Stimulated activated CD8-positive, alpha-beta memory T cell treated with anti-CD3 and anti-CD28 coated beads, Interleukin-7, amount 100 ng/mL, for 4 hours (primary cell): ENCODE measurements at places on chromosomes 7 and 10.

DNA sequence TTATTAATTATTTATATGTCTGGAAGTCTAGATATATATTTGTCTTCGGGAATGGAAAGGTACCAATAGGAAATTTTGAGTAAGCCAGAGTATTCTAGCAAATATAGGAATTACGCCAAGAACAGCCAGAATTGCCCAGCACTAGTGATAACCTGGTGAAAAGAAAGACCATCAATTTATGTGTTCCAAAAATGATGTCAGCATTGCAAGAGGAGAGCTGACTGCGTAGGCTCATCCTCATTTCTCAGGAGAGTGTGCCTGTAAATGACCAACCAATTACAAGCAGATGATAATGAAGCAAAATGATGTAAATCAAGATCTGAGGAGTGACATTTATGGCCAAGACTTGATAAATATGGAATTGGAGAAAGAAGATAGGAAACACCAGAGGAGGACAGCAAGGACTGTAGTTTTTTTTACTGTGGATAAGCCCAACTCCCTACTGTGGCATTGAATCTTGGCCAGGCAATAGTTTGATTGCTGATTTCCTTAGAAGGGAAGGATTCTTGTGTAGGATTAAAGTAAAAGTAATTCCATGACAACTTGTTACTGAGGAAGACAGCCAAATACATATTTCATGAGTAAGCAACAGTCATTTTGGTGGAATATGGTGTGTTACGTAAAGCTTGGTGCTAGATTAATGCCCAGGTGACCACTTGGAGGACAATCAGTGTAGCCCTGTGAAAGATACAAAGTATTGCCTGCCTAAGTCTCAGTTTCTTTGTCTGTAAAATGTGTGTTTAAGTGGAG lies 590.8 kb downstream of the AUTS2 start:
- DNase-seq, result no peak

DNA sequence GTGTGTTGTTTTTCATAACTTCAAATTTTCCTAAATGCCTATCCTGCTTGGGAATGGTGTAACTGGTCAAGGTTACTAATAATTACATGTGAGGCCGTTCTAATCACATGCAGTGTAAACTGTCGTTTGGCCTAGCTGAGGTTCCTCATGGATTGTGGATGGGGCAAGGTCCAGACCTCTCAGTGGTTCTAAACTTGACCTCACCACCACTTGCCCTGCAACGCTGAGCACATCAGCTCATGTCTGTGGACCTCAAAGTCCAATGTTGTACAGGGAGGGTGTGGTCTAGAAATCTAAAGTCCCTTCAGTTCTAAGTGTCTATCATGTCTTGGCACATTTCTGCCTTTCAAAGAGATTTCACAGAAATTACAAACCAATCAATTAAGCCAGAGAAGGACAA lies 15.6 kb downstream of the RBP3 start:
- DNase-seq, result no peak

DNA sequence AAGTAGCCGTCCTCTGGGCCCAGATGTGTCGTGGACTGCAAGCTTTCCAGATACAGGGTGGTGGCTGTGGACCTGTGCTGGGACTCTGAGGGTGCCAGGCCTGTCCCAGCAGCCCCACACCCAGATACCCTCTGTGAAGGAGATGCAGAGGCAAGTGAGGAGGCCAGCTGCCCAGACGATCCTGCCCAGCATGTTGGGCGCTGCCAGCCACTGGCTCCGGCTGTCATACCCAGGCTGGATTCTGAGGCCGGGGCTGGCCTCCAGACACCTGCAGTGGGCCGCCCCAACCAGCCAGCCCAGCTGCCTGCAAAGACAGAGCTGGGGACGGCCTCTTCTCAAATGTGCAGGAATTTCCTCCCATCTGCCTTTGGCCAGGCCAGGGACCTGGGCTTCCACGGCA lies 39.1 kb upstream of the EBF3 start:
- no peak for DNase-seq

DNA sequence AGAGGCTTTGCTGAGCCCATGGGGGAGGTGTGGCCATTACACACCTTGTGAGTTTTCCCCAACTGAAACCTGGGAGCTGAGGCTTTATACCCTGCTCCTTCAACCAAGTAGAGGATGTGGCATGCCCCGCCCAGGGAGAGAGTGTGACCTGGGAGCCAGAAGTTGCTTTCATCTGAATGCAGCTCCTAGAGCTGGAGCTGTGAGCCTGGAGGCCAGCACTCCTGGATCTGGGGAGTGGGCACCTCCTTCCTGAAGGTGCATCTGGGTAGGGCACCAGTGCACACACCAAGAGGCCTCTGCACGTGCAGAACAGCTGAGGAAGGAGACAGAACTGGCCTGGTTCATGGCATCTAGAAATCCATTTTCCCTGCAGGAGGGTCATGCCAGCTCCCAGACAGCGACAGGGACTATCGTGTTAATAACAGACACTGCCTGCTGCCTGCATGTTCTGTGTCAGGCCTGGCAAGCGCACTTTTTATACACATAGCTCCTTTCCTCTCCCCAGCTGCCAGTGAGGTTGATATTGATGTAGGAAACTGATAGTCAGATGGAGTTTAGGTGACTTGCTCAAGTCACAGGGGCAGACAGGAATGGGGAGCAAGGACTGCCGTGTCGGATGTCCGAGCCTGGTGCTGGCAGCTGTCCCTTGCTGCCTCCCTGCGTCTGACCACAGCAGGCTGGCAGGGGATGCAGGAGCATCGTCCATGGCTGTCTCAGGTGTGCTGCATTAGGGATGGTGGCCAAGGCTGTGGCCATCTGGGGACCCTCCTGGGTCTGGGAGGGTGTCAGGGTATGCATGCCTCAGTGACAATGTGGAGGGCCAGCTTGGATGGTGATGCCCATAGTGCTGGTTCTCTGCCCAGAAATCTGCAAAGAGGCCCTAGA lies 189.9 kb upstream of the CXCL12 start:
- DNase-seq, result no peak

DNA sequence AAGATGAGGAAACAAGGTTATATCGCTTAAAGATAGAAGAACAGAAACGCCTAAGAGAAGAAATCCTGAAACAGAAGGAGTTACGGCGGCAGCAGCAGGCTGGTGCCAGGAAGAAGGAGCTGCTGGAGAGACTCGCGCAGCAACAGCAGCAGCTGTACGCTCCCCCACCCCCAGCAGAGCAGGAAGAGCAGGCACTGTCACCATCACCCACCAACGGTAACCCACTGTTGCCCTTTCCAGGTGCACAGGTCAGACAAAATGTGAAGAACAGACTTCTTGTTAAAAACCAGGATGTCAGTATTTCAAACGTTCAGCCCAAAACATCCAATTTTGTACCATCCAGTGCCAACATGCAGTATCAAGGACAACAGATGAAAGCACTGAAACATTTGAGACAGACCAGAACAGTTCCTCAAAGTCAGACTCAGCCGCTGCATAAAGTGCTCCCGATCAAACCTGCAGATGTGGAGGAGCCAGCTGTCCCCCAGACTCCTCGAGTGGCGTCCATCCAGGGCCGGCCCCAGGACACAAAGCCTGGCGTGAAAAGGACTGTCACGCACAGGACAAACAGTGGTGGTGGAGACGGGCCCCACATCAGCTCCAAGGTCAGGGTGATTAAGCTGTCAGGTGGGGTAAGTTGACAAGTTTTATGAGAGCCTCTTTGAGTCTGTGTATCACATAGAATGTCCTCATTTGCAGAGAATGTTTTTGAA lies 67.1 kb downstream of the SHH start:
- no peak for DNase-seq

GRCh38 chr10:89706011-89706410 lies 4.6 kb downstream of the KIF20B start:
- no peak for DNase-seq

DNA sequence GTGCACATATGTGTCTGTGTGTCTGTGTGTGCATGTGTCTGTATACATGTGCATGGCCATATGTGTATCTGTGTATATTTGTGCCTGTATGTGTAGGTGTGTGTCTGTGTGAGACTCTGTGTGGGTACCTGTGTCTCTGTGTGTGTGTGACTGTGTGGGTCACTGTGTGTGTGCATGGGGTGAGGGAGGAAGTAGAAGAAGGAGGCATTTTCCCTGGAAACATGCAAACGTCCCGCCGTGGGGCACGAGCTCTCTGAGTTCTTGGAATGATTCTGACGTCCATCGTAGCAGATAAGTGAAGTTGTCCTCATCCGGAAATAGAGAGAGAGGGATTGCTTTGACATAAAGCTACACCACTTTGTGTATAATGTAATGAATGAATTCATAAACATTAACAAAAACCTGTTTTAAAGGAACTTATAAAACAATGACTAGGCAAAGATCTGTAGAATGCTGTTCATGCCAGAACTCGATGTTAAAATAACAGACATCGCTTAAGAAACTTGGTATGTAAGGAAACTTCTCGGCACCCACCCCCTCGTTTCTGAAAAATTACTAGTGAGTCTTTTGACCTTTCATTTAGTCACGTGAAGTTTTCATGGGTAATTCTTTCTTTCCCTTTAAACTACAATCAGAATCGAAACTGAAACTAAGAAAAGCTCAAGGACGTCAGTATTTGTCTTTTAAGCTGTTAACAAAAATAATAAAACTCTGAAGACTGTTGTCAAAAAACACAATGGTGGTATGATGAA lies 43.6 kb upstream of the KLF6 start:
- DNase-seq, result peak; percentile 50

DNA sequence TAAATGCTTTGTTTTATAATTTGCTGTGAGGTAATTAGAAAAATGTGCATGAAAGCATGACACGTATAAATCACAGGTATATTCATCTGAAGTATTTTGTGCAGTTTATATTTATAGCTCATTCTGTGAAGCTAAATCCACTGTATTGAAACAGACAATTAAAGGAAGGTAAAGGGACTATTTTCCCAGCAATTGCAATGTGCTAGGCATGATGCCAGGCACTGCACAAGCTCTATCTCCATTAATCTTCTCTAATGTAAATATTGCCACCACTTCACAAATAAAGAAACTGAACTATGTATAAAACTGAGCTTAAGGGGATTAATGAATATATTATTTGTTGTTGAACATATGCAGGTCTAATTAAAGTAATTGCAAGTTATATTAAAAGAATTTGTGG lies 1012.5 kb downstream of the NRG3 start:
- no peak for DNase-seq

- no peak for DNase-seq
These were observed 300.5 kb downstream of the TCERG1L start for GRCh38 chr10:131010965-131011575.

GRCh38 chr7:36978461-36978860 lies 254.2 kb upstream of the AOAH start:
- DNase-seq, result no peak

DNA sequence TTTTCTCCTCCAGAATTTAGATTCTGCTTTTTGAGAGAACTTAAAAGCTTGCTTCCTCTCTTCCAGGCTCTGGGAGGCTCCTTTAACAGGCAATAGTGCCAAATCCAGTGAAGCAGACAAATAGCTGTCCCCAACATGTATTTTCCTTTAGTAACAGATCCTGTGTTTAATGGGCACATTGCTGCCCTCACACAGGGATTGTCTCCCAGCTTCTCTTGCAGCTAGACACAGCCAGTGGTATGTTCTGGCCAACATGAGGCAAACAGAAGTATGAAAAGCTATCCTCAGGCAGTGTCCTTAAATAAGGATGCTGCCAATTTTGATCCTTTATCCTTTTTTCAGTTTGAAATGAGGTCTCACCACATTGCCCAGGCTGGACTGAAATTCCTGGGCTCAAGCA lies 38.2 kb downstream of the MALSU1 start:
- no peak for DNase-seq

GRCh38 chr10:97407211-97407951 lies 6.2 kb upstream of the RRP12 start:
- peak; percentile 48 for DNase-seq

DNA sequence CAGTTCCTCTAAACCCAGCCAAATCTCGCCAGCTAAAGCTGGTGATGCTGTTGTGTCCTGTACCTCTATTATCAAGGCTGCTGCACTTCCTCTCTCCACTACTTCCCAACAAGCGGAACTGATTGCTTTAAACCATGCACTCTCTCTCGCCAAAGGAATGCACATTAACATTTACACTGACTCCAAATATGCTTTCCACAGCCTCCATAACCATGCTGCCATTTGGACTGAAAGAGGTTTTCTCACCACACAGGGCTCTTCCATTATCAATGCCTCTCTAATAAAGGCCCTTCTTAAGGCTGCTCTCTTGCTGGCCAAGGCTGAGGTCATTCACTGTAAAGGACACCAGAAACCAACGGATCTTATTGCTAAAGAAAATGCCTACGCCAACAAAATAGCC lies 11.4 kb upstream of the LRRC61 start:
- no peak for DNase-seq
